ENCODE measurements at places on chromosomes 4 and X. TPM values are rescaled to one million over a fixed set of nuclear protein-coding genes. Genes with fewer than 3 reads are reported as not detected.

Gene TBC1D25
- polyA plus RNA-seq: 5.8 TPM

Gene NDST4
- polyA plus RNA-seq: not detected

Gene EXOC1L
- not detected for polyA plus RNA-seq

DNA sequence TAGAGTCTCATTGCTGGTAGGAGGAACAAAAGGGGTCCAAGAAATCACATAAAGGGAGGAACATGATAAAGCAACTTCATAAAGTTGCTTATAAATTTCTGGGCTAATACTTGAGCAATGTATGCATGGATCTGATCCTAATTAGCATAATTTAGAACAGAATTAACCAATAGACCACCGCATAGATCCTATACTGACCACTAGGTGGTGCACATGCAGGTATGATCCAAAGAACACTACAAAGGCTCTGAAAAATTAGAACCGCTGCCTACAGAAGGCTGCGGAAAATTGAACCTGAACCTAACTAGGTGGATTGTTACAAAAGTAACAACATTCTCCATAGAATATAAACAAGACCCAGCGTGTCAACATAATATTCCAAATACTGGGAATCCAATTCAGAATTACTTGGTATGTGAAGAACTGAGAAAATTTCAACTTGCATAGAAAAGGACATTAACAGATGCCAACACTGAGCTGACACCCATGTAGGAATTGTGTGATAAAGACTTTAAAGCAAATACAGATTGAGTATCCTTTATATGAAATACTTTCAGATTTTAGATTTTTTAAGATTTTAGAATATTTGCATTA lies 23.3 kb downstream of the BRCC3 start:
- no peaks in the 10 kb centered on the region for H3K36me3 ChIP-seq
- H3K4me3 ChIP-seq: no peak overlapping the region
- DNase-seq: no peak
- no peaks in the 10 kb centered on the region for H3K27me3 ChIP-seq

Data from liver (tissue), 10 donors.